ENCODE measurements at places on chromosomes 16 and 17.

DNA sequence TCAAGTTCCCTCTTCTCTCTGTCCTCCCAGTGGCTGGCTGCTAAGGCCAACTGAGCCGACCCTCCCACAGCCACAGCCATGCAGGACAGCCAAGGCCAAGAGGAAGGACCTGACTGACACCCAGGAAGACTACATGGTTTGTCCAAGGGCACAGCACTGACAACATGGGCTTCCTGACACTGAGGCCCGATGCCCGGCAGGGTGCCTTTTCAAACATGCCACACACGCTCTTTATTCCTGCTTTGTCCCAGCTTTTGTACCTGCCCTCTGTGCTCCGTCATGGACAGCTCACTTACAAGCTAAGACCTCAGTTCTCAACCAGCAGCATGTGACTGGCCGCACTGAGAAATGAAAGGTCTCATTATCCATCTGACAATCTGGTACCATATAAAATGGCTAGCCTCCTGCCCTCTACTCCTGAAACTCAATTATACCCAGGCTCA is 45.8 kb downstream of the TEX2 start:
- DNase-seq, result no peak

DNA sequence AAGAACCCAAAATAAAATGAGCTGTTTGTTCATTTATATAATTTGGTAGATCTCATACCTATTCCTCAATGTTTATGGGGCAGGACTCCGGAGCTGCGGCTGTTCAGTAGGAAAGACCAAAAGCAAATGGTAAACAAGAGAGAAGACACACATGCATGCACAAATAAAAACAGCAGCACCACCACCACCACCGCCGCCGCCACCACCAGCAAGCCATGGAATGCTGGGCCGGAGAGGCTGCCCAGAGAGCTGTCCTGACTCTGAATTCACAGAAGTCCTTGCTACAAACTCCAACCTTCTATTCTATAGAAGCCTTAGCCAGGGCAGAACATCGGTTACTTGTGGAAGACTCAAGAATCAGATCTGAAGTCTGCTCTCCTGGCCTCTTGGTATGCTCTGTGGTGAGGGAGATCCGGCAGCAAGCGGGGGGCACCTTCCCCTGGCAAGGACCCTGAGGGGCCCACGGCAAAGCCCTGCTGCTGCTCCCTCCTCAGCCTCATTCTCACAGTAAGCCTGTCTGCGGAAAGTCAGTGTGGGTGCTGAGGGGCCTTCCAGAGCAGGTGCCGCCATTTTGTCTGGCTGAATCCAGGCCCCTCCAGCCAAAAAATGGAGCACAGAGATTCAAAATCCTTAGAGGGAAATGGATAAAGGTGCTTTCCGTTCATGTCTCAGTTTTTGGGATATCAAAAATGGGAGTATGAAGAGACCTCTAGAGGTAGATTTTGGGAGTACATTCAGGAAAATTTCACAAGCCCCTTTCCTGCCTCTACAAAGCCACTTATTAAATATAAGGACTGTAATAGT is 6.4 kb upstream of the FOXJ1 start:
- DNase-seq, result peak; percentile 78

GRCh38 chr16:68454920-68455435 is 6.7 kb upstream of the SMPD3 start:
- DNase-seq, result no peak

DNA sequence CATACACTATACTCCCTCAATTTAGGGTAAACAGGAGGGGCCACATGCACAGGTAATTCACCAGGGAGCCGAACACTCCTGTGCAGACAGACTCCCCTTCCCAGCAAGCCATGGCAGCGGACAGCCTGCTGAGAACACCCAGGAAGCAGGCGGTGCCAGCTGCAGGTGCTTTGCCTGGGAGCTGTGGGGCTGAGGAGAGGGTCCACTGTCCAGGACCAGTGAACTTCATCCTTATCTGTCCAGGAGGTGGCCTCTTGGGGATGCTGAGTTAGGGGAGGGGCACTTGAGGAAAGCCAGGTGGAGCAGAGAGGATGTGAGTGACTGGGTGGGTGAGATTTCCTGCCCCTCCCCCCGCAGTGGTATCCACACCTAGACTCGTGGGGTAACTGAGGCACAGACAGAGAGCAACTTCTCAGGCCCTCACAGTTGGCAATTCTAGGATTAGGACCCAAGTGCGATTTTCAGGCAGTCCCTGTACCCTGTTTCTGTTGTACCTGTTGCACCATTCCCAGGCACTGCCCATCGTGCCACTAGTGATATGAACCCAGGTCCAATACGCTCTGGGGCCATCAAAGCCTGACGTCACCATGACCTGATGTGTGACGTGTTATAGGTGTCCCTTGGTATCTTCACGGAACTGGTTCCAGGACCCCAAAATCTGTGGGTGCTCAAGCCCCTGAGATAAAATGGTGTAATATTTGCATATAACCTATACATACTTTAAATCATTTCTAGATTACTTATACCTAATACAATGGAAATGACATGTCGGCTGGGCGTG is 1.2 kb downstream of the GRN start:
- no peak for DNase-seq

GRCh38 chr17:42178817-42179216 is 2.1 kb downstream of the KCNH4 start:
- no peak for DNase-seq

- DNase-seq, result peak; percentile 20
These were observed 785 bp downstream of the UBALD1 start for GRCh38 chr16:4613636-4614570.

- DNase-seq, result peak; percentile 98
These were observed 7.2 kb upstream of the PDP2 start for GRCh38 chr16:66872943-66873684.

DNA sequence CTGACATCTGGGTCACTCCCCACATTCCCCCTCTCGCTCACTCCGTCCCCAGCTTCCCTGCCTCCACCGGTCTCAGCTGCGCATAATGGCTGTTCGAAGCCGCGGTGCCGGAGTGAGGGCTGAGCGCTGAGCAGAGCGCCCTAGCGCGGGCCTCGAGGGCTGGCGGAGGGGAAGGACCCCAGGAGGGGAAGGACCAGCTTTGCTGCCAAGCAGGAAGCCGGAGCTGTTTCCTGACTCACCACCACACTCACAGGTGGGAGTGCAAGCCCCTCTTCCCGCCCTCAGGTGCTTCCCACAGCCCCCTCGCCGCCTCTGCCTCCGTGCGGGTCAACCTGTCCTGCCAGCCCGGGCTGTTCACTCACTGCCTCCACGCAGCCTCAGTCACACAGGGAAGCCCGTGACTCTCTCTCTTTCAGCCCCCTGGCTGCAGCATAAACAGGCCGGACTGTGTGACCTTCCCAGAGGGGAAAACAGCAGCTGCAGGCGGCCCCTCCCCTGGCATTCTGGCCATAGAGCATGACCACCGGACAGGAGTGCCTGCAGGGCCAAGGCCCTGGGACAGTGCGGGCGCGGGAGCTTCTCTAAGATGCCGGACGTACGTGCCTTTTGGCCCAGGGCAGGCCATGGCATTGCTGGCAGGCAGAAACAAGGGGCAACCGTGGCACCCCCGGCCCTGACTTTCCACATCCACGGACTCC is 23.7 kb downstream of the SLC43A2 start:
- DNase-seq, result no peak

- DNase-seq, result no peak
These were observed 63.5 kb upstream of the PHOSPHO1 start for GRCh38 chr17:49294122-49294521.

DNA sequence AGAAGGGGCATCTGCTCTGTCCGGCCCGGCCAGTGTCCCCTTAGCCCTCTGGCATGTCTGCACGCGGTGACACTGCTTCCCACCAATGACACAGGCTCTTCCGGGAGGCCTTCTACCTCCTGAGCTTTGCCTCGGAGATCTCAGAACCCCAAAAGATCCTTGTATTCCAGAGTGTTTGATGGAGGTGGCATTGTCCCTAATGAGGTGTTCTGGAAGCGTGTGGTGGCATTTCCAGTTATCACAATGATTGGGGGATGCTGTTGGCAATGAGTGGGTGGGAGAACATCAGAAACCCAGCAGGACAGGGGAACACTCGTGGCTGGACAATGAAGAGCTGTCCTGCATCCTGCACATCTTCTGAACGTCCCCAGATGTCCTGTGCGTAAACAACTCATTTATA is 198.0 kb downstream of the XYLT1 start:
- DNase-seq, result no peak

DNA sequence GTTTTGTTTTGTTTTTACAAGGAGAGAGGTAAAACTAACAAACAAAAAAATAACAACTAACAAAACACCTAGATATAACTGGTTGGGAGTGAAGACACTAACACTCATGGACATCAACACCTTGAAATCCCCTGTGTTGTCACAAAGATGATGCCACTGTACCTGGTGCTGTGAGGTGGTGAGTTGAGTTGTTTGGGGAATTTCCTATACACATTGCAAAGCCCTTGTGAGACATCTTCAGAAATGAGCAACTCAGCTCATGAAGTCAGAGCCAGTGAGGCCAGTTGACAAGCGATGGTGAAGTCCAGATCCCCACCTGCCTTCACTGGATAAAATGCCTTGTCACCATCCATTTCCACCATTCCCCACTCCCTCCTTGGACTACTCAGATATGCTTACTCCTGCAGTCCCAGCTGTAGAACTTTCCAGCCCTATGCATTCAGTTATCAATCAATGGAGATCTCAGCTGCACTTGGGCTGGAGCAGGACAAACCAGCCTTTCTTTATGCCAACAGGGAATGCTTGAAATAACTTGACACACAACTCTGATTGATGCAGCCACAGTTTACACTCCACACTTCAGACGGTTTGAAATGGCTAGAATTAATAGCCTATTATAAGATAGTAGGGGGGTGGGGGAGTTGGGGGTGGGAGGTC is 22.2 kb downstream of the ANKFN1 start:
- DNase-seq, result no peak

- DNase-seq, result peak; percentile 7
These were observed 504 bp upstream of the COPRS start for GRCh38 chr17:31859487-31860008.

- DNase-seq, result peak; percentile 67
These were observed 70.2 kb downstream of the SPAG9 start for GRCh38 chr17:51050291-51051033.

GRCh38 chr17:22266231-22266630 is 573.9 kb downstream of the KCNJ18 start:
- no peak for DNase-seq

DNA sequence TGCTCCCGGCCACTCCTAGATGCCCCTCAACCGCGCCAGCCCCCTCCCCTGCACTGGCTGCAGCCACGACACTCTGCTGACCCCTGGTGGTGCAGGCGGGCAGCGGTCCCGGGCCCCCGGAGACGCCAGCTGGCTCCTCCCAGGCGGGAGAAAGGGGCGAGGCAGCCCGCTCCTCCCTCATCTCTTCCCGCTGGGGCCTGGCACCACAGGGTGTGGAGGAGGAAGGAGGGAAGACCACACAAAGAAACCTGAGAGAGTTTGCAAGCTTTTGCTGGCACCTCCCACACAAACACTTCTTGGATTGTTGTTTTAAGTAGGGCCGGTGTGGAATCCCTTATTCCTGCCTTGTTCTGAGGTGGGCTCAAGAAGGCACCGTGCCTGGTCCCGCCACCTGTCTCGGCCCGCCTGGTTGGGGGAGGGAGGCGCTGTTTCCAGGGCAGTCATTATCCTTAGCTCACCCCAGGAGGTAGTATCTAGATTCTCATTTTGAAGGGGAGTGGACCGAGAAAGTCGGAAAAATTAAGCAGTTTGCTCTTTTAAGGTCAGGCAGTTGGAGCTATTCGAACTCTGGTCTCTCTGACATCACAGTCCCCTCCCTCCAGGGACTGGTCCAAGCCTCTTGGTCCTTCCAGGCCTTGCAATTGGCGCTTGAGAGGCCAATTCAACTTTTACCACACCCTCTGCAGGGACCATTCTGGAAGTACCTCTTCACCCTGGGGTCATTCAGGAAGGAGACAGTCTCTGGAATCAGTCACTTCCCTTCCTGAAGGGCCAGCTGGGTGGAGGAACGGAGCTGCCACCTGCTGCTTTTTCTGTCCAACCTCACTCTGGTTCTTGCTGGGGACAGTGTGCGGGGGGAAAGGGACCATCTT is 959 bp upstream of the ANKRD13B start:
- peak; percentile 80 for DNase-seq

DNA sequence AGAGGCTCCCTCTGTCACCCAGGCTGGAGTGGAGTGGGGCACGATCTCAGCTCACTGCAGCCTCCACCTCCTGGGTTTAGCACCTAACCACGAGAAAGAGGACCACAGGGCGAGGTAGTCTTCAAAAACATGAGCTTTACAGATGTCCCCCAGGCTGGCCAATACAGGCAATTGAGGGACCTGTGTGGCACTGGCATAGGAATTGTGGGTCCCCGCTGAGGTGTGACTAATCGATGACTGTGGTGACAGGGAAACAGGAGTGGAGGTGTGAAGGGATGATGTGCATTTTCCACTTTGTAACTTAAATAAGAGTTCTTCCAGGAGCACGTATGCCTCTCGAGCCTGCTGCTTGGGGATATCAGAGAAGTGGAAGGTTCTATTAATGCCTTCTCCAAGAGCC is 12.6 kb upstream of the ARHGAP17 start:
- no peak for DNase-seq

GRCh38 chr16:17369421-17370222 is 101.1 kb downstream of the XYLT1 start:
- DNase-seq, result no peak

DNA sequence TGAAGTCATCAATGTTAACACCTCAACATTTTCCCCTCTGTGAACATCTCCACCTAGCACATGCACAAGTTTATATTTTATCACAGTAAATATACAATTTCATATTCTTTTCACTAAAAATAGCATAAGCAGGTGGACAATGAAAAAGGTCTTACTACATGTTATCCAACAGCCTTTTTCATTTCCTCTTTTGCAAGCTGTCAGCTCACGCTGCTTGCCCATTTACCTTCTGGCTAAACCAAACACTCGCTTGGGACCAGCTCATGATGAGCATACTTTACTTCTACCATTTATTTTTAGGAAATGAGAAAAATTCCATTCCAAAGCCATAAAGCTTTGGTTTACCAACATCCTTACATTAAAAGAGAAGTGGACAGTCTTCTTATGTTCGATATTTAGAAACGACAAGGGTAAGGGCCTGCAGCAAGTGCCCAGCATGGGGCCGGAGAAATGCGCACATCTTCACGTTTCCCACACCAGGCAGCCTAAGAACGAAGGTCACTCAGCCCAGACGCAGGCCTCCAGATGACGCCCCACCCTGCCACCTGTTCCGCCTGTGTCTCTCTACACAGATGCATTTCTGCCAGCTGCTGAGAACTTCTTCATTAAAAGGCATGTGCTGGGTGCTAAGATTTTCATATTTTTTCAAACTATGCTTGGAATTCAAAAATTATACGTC is 13.9 kb downstream of the SNN start:
- no peak for DNase-seq

GRCh38 chr16:973366-973765 is 2.6 kb upstream of the LMF1 start:
- no peak for DNase-seq

- DNase-seq, result no peak
These were observed 4.7 kb downstream of the PFAS start for GRCh38 chr17:8253801-8254200.

DNA sequence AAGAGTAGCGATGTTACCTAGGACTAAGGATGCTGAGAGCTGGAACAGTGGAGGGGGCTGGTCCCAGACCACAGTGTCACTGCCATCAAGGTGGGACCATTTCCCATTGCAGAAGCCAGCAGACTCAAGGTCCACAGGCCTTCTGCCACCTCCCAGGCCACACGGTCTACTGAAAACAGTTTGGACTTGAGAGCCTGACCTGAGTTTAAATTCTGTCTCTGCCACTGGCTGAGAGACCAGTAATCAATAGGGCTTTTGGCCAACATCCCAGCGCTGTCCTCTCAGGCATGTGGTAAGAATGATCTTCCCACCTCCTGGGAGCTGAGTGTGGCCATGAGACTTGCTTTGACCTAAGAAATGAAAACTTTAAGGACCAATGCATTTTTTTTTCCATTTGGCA is 331.4 kb upstream of the CDH5 start:
- no peak for DNase-seq
